ENCODE measurements at places on chromosomes 1 and 21.
A peak's percentile ranks its signal among the peaks of the same experiment; 100 is the strongest.

- DNase-seq, result no peak
Observed at GRCh38 chr1:38444770-38445442, 398.3 kb upstream of the POU3F1 start.

- DNase-seq, result peak; percentile 90
Observed at GRCh38 chr1:31593770-31594632, 17.7 kb downstream of the TINAGL1 start.

DNA sequence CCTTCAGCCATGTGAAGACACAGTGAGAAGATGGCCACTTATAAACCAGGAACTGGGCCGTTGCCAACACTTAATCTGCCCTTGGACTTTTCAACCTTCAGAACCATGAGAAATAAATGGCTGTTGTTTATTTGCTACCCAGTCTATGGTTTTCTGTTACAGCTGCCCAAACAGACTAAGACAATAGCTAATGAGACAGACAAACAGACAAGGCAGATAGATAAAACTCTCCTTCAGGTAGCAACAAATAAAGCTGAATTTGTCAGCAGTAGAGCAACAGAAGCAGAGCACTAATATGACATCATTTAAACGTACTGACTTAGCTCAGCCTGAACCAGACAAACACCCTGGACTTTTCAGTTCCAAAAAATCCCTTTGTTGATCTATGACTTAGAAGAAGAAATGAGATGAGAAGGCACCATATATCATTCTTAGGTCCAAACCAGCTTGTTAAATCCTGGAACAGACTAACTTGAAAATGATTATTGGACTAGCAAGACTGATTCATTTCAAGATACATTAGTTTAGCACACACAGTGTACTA, 27.0 kb downstream of the ZZZ3 start:
- DNase-seq, result no peak

GRCh38 chr1:48048064-48048463, 50.9 kb upstream of the TRABD2B start:
- DNase-seq, result no peak
